ENCODE measurements at places on chromosomes 2 and 18.
A peak's percentile ranks its signal among the peaks of the same experiment; 100 is the strongest.

- no peak for DNase-seq
Measured at GRCh38 chr2:236679884-236680860, 110.5 kb downstream of the ACKR3 start.

- DNase-seq = peak; percentile 77
Measured at GRCh38 chr2:236343400-236344161, 79.4 kb upstream of the ASB18 start.

DNA sequence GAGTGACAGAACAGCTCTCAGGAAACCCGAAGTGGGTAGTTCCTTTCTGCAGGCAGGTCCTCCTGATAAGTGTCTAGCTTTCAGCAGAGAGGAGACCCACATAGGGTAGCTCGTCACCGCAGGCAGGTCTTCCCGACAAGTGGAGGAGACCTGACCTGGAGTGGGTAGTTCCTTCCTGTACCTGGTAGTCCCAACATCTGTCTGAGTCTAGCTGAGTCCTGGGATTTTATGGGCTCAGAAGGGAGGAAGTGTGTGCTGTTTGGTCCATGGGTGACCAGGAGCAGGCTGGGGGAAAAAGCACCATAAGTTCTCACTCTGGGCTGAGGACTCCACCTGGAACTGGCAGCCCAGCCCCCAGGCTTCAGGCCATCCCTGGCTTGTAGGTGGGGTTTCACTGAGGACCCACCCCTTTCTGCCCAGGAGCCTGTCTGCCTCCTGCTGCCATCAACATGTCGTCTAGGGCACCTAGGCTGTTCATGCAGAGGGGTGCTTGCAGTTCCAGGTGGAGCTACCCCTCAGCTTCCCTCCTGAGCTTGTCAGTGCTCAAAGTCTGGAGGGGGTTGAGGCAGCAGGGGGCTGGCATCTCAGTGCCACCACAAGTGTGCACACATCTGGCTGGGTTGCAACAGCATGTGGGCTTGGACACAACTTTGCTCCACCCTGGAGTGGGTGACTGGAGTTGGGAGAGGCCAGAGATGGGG is 9.4 kb downstream of the DYSF start:
- DNase-seq = no peak

GRCh38 chr2:75317316-75317715 is 118.0 kb upstream of the TACR1 start:
- DNase-seq = no peak

- DNase-seq = no peak
Measured at GRCh38 chr18:73839441-73839840, 308.2 kb downstream of the FBXO15 start.
